ENCODE measurements at places on chromosomes 6 and 20.

GRCh38 chr20:29326376-29327070 is 1930.9 kb upstream of the DEFB115 start:
- no peak for DNase-seq

- no peak for DNase-seq
These were observed 13.8 kb downstream of the CFAP206 start for GRCh38 chr6:87421576-87421975.

DNA sequence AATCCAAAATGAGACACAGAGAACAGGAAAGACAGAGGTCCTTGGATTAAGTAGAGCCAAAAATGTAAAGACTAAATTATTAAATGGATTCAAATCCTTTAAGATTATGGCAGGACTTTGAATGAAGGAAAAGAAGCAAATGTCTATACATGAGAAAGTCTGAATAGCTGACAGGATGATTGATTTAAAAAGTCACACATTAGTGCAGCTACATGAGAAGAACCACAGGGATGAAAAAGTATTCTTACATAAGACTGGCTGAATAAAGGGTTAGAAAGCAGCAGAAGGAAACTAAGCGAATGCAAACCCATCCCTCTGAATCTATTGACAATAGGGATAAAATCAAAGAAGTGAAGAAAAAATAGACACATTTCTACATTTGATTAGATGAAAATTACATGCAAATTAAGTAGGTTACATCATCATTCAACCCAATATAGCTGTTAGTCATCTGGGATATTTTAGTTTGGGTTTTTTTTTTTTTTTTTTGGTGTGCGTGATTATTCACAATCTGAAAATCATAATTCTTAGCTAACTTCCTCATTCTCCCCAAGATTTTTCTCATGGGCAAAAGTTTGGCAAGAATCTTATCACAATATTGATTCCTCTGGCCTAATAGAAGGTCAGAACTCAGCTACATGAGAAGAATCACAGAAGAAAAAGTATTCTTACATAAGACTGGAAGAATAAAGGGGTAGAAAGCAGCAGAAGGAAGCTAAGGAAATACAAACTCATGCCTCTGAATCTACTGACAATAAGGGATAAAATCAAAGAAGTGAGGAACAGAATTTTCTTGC is 845.4 kb downstream of the HACE1 start:
- DNase-seq, result no peak

- no peak for DNase-seq
These were observed 22.7 kb upstream of the GOPC start for GRCh38 chr6:117624869-117625481.

- no peak for DNase-seq
These were observed 35.0 kb downstream of the SHPRH start for GRCh38 chr6:145929037-145929633.

GRCh38 chr6:154157706-154158105 is 118.7 kb downstream of the OPRM1 start:
- no peak for DNase-seq

- DNase-seq, result no peak
These were observed 97.3 kb downstream of the TBC1D32 start for GRCh38 chr6:121236984-121237383.

DNA sequence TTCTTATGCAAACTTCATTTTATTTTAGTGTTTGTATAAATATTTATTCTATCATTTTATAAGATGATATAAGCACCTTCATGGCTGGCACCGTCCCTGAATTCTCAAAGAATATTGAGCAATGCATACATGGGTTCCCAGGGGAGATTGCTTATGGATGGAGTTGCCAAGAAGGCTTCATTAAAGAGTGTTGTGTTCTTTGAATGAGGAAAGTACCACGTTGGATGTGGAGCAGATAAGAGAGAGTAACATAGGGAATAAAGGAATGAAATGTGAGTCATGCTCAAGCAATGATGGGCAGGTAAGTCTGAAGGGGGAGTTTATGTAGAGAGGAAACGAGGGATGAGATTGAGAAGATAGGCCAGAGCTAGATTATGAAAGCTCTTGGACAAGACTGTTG is 10.3 kb downstream of the DSE start:
- DNase-seq, result no peak

- no peak for DNase-seq
These were observed 172.0 kb downstream of the VEGFA start for GRCh38 chr6:43942011-43942442.

- DNase-seq, result no peak
These were observed 77.8 kb downstream of the CD164 start for GRCh38 chr6:109304284-109305015.

- no peak for DNase-seq
These were observed at the start of gene DLGAP4 for GRCh38 chr20:36305602-36306551. Gene DLGAP4, plus strand, starts transcription at chr20:36306339. Its CDS starts 125,379 bp downstream, at chr20:36431718.

- no peak for DNase-seq
These were observed 15.8 kb downstream of the PLAGL1 start for GRCh38 chr6:143992285-143992684.

DNA sequence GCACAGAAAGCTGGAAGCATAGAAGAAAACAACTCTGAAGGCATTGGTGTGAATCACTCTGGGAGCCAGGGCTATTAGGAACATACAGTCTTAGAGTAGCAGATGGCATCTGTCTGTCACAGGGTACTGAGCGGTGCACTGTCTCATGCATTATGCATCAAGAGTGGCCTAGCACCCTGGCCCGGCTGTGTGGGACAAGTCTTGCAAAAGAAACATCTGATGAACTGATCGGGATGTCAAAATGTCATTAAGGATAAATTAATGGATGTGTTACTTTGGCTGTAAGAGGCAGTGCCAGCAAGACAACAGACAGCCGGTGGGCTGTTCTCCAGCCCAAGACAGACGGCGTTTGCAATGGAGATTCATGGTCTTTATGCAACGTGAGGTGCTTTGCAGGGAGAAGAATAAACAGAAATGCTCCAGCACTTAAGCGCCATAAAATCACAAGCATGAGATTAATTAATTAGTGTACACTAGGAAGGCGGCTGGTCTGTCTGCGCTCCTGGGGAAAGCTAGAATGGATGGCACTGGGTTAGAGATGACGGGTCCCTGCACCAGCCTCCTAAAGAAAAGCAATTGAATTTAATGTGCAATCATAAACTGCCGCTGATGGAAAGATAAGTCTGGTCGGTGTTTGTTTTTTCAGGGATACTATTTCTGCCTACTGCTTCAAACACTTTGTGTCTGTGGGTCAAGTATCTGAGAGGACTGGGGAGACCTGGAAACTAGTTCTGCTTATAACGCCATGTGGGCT is 600.6 kb upstream of the CHD6 start:
- no peak for DNase-seq

DNA sequence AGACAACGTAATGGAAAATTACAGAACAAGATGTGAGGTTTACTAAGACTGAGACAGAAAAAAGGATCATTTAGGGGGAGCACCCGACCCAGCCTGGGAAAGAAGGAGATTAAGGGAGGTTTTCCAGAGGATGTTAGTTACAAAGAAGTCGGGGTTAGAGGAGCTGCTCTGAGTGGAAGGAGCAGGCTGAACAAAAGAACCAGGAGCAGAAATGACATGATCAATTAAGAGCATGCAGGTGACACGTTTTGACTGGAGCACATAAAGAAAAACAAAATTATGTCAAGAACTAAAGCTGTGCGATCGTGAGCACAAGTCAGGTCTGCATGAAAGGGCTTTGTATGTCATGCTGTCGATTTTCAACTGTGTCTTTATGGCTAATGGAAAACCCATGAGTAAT is 417.3 kb upstream of the MARCKS start:
- no peak for DNase-seq

DNA sequence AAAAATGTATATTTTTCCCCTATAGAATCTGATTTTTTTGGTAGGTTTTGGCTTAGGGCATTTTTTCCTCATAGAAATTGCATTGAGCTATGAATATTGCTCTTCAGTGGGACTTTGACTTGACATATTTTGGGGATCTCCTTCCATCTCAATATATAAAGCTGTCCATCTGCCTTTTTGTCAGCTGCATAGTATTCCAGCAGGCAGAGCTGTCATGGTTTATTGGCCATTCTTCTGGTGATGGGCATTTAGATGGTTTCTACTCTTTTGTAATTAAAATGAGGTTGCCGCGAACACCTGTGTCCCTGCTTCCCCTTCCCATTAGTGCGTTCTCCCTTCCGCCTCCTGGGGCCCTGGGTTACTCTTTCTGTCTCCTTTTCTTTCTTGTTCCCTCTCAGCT is 80.0 kb upstream of the NNAT start:
- no peak for DNase-seq

- no peak for DNase-seq
These were observed 82.2 kb downstream of the MYO6 start for GRCh38 chr6:75830959-75831885.

- no peak for DNase-seq
These were observed 11.0 kb downstream of the HDGFL1 start for GRCh38 chr6:22580337-22580736.

- DNase-seq, result no peak
These were observed 70.8 kb upstream of the SASH1 start for GRCh38 chr6:148271711-148272439.

DNA sequence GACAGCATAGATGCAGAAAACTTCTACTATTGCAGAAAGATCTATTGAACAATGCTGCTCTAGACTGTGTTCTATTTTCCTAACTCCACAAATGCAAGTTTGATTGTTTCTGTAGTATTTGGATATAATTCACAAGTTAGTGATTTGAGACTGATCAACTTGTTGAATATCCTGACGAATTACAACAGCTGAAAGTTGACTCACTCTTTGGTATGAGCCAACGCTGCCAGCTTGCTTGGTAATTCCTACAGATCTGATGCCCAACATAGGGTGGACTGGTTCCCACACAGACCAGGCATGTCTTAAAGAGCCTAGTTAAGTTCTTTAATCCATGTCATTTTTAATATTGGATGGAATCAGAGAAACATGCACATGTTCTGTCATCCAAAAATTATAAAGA is 231.0 kb upstream of the RAB32 start:
- DNase-seq, result no peak

- no peak for DNase-seq
These were observed 251.2 kb downstream of the TMEM242 start for GRCh38 chr6:157072128-157072527.

GRCh38 chr6:15493437-15494168 is 169.2 kb downstream of the DTNBP1 start:
- no peak for DNase-seq

DNA sequence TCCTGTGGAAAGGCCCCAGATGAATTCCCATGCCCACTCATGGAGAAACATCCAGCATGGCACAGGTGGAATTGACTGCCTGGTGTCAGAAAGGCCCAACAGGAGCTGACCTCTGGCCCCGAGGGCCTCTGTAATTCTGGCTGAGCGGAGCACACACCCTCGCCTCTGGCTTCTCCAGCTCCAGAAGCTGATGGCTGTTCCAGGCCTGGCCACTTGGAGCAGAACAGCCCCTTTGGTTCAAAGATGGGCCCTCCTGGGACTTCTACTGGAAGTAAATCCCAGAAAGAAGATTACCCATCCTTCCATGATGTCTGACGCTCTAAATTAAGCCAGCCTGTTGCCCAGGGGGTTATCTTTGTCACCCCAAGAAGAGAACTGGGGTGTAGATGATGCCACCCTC is 275.1 kb upstream of the CDH4 start:
- no peak for DNase-seq

DNA sequence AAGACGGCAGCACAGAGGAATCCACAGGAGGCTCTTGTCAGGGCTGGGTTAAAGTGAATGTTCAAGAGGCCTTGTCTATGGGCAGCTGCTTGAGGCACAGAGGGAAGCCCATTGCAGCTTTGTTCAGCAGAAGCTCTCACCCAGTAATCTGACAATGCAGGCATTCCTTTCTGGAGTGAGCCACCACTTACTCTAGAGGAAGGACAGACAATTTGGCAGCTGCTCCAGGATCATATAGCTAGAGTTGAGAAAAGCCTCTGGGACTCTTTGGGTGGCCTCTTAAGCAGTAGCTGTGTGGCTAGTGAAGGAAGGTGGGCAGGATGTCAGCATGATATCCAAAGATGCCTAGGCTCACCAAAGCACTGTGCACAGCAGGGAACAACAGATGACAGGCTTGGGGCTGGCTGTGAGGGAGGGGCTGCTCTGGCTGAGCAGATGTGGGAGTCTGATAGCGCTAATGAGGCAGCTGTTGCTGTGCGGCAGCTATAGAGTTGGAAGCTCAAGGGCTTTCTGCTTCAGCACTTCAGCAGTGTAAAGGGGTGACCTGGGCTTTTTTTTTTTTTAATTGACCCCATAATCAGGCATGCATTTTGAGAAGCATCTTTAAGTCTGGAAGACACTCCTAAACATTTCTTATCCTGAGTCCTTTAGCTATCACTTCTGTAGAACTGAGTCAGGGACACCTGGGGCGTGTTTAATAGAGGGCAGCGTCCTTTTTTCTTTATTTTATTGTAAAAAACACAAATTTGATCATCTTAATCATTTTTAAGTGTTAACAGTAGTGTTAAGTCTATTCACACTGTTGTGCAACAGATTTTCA is 27.2 kb downstream of the CMTR1 start:
- DNase-seq, result no peak

DNA sequence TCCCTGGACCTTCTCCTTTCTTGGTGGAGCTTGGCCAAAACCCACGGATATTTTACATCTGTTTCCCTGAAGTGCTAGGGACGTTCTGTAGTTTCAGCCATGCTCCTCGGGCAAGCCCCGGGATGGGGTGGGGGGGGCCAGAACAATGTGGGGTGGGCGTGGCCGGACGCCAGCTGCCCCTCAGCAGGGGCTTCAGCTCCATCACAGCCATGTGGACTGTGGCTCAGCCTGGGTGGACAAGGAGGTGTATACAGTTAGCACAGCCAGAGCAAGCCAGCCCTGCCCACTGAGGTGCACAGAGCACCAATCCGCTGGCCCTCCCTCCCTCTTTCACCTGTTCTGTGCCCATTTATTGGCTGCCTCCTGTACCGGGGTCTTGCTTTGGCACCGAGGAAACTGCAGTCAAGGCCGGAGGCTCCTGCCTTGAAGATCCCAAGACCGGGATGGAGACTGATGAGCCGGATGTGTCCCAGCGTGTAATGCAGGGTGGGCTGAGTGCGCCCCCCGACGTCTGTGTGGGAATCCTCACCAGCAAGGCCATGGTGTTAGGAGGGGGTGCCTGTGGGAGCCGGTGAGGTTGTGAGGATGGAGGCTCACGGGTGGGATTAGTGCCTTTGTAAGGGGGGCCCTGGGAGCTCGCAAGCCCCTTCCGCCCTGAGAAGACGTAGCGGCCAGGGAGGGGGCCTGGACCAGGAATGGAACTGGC is 28.0 kb downstream of the FRMD1 start:
- DNase-seq, result no peak

DNA sequence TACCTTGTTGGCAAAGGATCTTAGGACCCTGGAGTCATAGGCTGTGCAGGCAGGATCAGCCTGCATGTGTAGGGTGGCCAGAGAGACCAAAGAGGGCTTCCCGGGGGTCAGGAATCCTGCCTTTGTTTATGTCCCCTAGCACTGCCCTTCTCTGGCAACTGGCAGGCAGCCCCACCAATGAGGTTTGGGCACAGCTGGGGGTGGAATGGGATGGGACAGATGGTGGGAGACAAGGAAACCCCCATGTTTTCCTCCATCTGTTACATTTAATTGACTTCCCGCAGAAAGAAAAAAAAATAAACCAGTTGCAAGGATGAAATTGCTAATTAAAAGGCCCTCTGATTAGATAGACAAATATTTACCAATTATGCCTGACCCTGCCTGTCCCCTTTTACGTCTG is 27.6 kb downstream of the CD40 start:
- DNase-seq, result no peak

- DNase-seq, result no peak
These were observed 76.4 kb downstream of the PHACTR2 start for GRCh38 chr6:143754204-143754603.
